ENCODE measurements at places on chromosomes 1 and 21.

DNA sequence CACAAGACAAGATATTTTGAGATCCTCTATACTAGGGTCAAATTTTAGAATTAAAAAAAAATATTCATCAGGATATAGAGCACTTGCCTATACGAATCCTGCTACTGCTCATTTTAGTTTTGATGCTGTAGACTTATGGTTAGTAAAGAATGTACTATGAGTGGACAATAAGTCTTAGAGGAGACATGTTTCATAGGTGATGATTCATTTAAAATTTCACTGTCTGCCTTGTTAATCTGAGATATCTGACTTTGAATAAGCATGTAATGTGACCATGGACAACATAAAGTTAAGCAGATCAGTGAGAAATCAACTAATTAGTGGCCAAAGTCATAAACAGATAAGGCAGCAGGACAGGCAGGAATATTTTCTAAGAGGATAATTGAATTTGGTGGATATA lies 106.8 kb upstream of the HP1BP3 start:
- DNase-seq, result no peak

GRCh38 chr1:17573518-17574041 lies 34.1 kb downstream of the ARHGEF10L start:
- no peak for DNase-seq

- no peak for DNase-seq
These were observed 3.5 kb downstream of the FCRLA start for GRCh38 chr1:161710560-161710959.

DNA sequence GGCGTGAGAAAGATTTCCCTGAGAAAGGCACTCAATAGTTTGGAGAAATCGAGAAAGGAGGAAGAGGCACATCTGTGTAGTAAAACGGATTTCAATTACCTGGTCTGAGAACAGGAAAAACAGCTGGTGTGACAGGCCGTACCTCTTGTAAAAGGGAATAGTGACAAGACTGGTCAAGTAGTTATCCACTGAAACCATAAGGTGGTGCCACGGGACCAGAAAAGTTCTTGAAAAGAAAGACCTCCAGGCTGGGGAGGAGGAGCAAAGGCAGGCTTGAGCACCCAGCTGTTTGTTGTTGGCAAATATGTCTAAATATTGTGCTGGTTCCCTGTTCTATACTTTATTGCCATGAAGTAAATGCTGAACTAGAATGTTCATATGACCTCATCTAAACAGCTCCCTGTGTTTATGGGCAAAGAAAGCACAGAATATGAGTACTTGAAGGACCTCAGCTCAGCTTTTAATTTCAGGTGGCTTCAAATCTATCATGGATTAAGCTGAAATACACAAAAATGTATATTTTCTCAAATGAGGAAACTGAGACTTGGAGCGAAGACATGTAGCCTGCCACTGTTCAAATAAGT lies 4.0 kb downstream of the HAO2 start:
- DNase-seq, result no peak
